H1 (cell line): ENCODE measurements at places on chromosomes 4 and X. TPM values are rescaled to one million over a fixed set of nuclear protein-coding genes. Genes with fewer than 3 reads are reported as not detected.

The SYN1 gene
- 12.9 and 14.1 TPM in 2 replicates for total RNA-seq

The TBC1D8B gene
- total RNA-seq, result 7.8 and 8.4 TPM in 2 replicates

The GSX2 gene
- not detected in 2 replicates for total RNA-seq

The RHOH gene
- total RNA-seq, result 5.8 and 6.9 TPM in 2 replicates

The FAM53A gene
- 2.0 and 2.8 TPM in 2 replicates for total RNA-seq

The GEMIN8 gene
- total RNA-seq, result 18.2 and 19.9 TPM in 2 replicates

The WDR17 gene
- 3.3 and 3.4 TPM in 2 replicates for total RNA-seq

The MAPK10 gene
- 2.5 and 4.0 TPM in 2 replicates for total RNA-seq

The RP2 gene
- 6.1 and 6.9 TPM in 2 replicates for total RNA-seq

The SUPT20HL1 gene
- not detected in 2 replicates for total RNA-seq

The NOX1 gene
- total RNA-seq, result not detected in 2 replicates

The HSFX4 gene
- not detected in 2 replicates for total RNA-seq

The PRDM8 gene
- 0.10 TPM in 1 of 2 replicates, not detected in the other for total RNA-seq

The CTAG1B gene
- total RNA-seq, result not detected in 2 replicates

The PDE6B gene
- 4.1 and 4.5 TPM in 2 replicates for total RNA-seq

The PPARGC1A gene
- total RNA-seq, result 1.4 and 1.5 TPM in 2 replicates

The TENM3 gene
- 67.0 and 69.3 TPM in 2 replicates for total RNA-seq

The OPHN1 gene
- total RNA-seq, result 2.5 and 3.5 TPM in 2 replicates

The SOD3 gene
- 4.9 and 5.5 TPM in 2 replicates for total RNA-seq

The GJB1 gene
- not detected in 2 replicates for total RNA-seq

The AMBN gene
- total RNA-seq, result not detected in 2 replicates

The SPATA4 gene
- total RNA-seq, result not detected in 2 replicates

The SPARCL1 gene
- total RNA-seq, result 0.48 and 0.78 TPM in 2 replicates

The DOK7 gene
- total RNA-seq, result not detected in 2 replicates

The CCDC110 gene
- 2.5 and 3.1 TPM in 2 replicates for total RNA-seq

The MAGEA10 gene
- total RNA-seq, result not detected in 2 replicates

The PWWP3B gene
- 0.61 and 0.86 TPM in 2 replicates for total RNA-seq

The CLDN34 gene
- 0.50 TPM in 1 of 2 replicates, not detected in the other for total RNA-seq

The MTTP gene
- 0.26 and 0.50 TPM in 2 replicates for total RNA-seq

The PCDH7 gene
- 6.1 and 6.7 TPM in 2 replicates for total RNA-seq

The HPGDS gene
- not detected in 2 replicates for total RNA-seq

The DSPP gene
- total RNA-seq, result not detected in 2 replicates

The TEX13D gene
- 0.07 TPM in 1 of 2 replicates, not detected in the other for total RNA-seq

The CXXC4 gene
- 1.8 TPM in 2 replicates for total RNA-seq

The CWH43 gene
- total RNA-seq, result not detected in 2 replicates

The LRAT gene
- 10.3 and 10.6 TPM in 2 replicates for total RNA-seq

The CCDC120 gene
- 11.8 and 11.9 TPM in 2 replicates for total RNA-seq

The ADGRG2 gene
- total RNA-seq, result 8.9 and 9.7 TPM in 2 replicates

The MAGEA2 gene
- not detected in 2 replicates for total RNA-seq

The TLR6 gene
- 0.08 and 0.09 TPM in 2 replicates for total RNA-seq

The CYBB gene
- total RNA-seq, result 0.08 and 0.09 TPM in 2 replicates

The REPS2 gene
- total RNA-seq, result 3.3 and 4.3 TPM in 2 replicates

The DKK2 gene
- 0.13 and 0.34 TPM in 2 replicates for total RNA-seq

The FAT1 gene
- 137 and 144 TPM in 2 replicates for total RNA-seq

The TCEAL2 gene
- total RNA-seq, result 15.1 and 15.7 TPM in 2 replicates

The IL1RAPL2 gene
- 1.1 and 1.3 TPM in 2 replicates for total RNA-seq

The MAN2B2 gene
- 4.0 and 4.1 TPM in 2 replicates for total RNA-seq

The VCX2 gene
- not detected in 2 replicates for total RNA-seq

The IL2 gene
- total RNA-seq, result not detected in 2 replicates

The MAGEA11 gene
- total RNA-seq, result not detected in 2 replicates

The SERPINA7 gene
- total RNA-seq, result not detected in 2 replicates

The CDX4 gene
- 2.2 and 2.6 TPM in 2 replicates for total RNA-seq

The TMSB4X gene
- total RNA-seq, result 2,063 and 2,127 TPM in 2 replicates

The TIGD4 gene
- total RNA-seq, result 1.8 and 2.3 TPM in 2 replicates

The PAK3 gene
- 6.4 and 7.2 TPM in 2 replicates for total RNA-seq

The ARHGEF38 gene
- total RNA-seq, result not detected in 2 replicates

The CDKN2AIP gene
- 14.0 and 14.8 TPM in 2 replicates for total RNA-seq

The NLRP2B gene
- total RNA-seq, result not detected in 2 replicates

The USP51 gene
- total RNA-seq, result 5.6 and 6.6 TPM in 2 replicates

The IL21 gene
- total RNA-seq, result not detected in 2 replicates
